ENCODE measurements at places on chromosomes 11 and 22. TPM values are rescaled to one million over a fixed set of nuclear protein-coding genes. Genes with fewer than 3 reads are reported as not detected.

The OR56B1 gene
- not detected for total RNA-seq

The MMP12 gene
- total RNA-seq = not detected

The DBX1 gene
- not detected for total RNA-seq

The LTBP3 gene
- total RNA-seq = 1.7 TPM

The FAM83F gene
- total RNA-seq = 3.5 TPM

The OR2AG1 gene
- not detected for total RNA-seq

The EXPH5 gene
- total RNA-seq = 0.62 TPM

The IFITM2 gene
- total RNA-seq = 205 TPM

The ADM gene
- total RNA-seq = 78.3 TPM

GRCh38 chr11:116986521-116987105 lies 111.6 kb downstream of the SIK3 start:
- no peak for DNase-seq

DNA sequence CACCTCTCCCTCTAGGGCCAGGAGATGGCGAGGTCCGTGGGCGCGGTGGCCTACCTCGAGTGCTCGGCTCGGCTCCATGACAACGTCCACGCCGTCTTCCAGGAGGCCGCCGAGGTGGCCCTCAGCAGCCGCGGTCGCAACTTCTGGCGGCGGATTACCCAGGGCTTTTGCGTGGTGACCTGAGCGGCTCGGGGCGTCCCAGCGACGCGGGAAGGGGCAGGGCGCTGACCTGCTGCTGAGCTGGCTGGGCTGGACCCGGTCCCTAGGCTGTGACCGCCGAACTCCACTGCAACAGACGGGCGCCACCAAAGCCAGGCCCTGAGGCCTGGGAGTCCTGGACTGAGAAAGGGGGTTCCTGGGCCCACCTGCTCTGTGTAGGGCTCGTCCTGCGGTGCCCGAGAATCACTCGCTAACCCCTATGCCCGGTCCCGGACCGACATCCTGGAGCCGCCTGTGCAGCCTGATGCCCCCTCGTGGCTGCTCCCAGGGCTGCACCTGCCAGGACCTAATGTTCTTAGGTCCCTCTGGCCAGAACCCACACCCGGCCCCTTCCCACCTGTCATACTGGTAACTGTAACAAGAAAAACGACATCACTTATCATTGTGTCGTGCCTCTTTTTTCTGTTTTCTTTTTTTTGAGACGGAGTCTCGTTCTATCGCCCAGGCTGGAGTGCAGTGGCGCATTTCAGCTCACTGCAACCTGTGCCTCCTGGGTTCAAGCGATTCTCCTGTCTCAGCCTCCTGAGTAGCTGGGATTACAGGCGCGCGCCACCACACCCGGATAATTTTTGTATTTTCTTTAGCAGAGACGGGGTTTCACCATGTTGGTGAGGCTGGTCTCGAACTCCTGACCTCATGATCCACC lies 15.0 kb downstream of the RHOD start:
- peak; percentile 89 for DNase-seq

- DNase-seq = no peak
These were observed 50.7 kb upstream of the LYVE1 start for GRCh38 chr11:10619131-10619680.

- DNase-seq = no peak
These were observed 232.2 kb downstream of the DDX10 start for GRCh38 chr11:108897071-108897481.

DNA sequence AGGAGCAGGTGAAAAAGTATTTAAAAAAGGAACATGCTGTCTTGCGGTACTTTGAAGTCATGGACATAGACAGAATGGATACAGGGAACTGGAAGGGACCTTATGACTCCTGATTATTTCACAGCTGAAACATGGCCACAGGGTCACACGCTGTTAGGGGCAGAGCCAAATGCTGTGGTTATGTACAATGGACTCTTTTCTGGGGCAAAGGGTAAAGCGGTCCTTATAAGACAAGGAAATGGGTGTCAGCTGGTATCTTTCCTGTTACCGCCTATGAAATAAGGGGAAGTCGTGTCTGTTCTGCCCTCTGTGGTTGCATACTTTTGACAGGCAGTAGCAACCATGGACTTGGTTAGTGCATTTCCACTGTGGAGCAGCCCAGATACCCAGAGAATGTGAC lies 12.8 kb upstream of the ST14 start:
- DNase-seq = no peak

DNA sequence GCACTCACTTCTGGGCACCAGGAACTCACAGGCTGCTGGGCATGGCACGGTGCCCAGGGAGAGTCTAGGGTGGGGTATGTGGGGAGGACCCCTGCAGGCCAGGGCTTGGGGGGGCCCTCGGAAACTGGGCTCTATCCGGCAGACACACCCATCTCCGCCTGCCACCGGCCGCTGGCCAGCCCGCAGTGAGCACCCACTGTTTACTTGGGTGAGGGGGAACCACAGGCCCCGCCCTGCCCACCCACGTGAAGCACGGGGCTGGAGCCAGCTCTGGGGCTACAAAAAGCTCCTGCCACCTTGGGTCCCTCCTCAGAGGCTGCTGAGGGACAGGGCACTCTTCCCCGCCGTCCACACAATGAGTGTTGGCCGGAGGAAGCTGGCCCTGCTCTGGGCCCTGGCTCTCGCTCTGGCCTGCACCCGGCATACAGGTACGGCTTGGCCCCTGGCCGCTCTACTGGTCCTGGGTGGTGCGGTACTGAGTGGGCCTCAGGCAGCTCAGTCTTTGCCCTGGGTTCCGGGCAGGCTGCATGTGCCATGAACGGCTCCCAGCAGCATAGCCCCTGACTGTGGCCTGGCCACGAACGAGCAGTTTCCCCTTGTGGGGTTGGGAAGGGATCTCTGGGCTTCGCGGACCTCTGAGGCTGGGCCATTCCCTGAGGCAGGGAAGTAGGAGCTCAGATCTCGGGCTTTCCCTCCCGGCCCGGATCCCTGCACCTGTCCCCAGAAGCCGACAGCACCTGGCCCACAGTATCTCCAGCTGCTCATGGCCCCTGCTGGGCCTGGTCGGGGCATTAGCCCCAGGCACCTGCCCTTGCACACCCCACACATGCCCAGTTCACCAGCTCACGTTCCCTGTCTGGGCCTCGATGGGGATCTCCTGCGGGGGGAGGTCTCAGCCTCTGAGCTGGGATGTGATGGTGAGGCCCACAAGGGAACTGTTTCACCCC lies at the start of gene MUC5AC:
TSS of gene MUC5AC (plus strand) at position 309 of the 947 bp plus-strand sequence. CDS start at position 356, 47 bp downstream.
- DNase-seq = no peak

- no peak for DNase-seq
These were observed 36.9 kb downstream of the IGF2 start for GRCh38 chr11:2102132-2102882.
